ENCODE measurements at places on chromosomes 5 and 9.

DNA sequence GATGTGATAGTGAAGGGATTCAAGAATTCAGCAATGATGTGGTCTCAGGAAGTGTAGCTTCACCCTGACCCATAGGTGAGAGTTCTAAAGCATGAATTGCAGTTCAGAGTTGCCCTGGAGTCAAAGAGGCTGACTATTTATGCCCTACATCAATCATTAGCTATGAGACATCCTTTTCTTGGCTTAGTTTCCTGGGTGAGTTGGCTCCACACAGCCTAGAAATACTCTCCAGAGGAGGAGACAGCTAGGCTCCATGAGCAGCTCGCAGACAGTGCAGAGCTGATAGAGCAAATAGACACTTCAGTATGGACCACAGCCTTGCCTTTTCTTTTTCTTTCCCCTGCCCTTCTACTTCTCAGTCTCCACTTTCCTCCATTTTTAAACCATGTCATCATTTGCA is 1651.8 kb downstream of the MAT2B start:
- DNase-seq = no peak

DNA sequence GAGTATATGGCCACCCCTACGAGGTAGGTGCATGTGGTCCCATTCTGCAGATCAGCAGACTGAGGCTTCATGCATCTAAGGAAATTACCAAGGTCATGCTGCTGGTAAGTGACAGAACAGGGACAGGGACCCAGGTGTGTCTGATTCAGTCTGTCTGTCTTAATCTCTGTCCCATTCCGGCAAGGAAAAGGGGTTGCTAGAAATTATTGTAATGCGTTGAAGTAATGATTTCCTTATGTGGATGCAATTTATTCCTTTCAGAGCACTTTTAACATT is 76.8 kb downstream of the AMBP start:
- DNase-seq = no peak

- DNase-seq = no peak
These were observed 8.7 kb upstream of the CDKN2AIPNL start for GRCh38 chr5:134420343-134420742.

DNA sequence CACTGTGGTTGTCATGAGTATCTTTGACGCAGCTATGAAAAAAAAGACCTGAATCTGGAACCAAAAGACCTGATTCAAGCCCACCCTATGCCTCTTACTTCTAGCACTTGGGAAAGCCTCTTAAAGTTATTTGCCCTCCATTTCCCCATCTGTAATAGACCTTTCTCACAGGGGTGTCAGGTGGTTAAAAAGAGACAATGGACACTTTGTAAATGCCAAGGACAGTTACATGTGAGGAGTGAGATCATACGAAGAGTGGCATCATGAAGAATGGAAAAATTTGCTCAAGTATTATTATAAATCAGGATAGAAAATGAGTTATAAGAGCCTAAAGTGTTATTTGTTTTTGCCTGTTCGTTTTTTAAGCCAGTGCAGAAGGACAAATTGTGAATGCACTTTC is 46.5 kb downstream of the ACTL7B start:
- DNase-seq = no peak

Measured in germinal center (tissue), 1 donor.